ENCODE measurements at places on chromosomes 7 and 10.

DNA sequence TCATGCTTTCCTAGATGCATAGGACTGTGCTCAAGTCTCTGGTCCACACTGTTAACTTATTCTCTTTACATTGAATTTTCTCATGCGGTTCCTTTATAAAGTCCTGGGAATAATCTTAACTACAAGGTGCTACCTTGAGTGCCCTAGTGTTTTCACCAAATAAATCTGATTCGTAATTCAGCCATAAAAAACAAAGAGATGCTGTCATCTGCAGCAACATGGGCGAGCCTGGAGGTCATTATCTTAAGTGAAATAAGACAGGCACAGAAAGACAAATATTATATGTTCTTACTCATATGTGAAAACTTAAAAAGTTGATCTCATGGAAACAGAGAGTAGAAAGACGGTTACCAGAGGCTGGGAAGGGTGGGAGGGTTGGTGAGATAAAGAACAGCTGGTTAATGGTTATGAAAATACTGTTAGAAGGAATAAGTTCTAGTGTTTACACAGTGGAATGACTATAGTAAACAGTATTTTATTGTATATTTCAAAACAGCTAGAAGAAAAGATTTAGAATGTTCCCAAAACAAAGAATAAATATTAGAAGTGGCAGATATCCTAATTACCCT, 38.3 kb downstream of the NT5C3A start:
- DNase-seq = no peak

GRCh38 chr10:129792864-129793263, 171.2 kb downstream of the EBF3 start:
- DNase-seq = no peak

DNA sequence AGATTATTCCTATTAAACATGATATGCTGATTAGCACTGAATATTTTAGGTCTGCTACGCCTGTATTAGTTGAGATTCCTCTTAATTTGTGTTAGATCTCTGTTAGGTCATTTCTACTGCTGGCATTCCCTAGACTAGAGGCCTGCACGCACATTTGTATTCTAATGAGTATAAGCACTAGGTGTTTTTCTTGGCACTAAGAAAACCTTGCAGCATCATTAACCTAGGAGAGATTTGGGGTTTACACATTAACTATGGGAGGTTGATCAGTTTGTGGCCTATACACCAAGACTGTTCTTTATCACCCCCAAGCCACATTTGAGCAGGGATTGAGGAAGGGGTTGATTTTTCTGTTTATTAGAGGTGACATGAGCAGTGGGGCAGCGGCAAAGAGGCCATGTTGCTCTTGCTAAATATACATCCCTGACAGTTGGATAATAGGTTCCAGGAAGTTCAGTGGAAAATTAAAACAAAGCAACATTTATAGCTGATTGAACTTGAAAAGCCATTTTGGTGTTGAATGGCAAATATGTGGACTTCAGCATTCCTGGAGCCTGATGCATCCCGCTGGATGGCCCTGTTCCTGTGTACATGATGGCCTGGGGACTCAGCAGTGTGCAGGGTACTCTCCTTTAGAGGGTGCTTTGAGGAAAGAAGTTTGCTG, 65.2 kb downstream of the GBF1 start:
- no peak for DNase-seq

GRCh38 chr10:99280472-99280871, 44.8 kb upstream of the HPSE2 start:
- DNase-seq = no peak
